HT1080 (cell line): ENCODE measurements at places on chromosomes 2 and 18.
A peak's percentile ranks its signal among the peaks of the same experiment; 100 is the strongest.

DNA sequence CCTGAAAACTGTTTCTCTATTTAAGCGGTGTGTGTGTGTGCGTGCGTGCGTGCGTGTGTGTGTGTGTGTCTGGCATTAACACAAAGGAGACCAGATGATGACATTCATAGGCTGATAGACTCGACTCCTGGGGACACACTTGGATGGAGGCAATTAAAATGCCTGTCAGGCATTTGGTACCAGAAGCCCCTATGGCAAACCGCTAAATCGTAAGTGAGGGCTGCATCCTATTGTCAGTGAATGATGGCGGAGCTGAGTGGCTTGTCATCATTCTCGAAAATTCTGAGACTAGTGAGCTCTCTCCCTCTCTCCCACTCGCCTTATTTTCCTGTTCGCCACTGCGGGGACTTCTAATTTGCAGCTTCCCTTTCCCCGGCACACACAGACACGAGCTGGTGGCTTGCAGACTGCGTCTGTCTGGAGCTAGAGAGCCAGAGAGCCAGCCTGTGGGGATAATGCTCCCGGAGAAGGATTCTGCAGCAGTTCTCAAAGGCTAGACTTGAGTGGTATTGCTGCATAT lies 155.4 kb downstream of the MAP2 start:
- DNase-seq, result no peak

GRCh38 chr18:54280220-54280569 lies 10.9 kb downstream of the POLI start:
- DNase-seq, result no peak

GRCh38 chr2:62038975-62039771 lies 133.7 kb downstream of the COMMD1 start:
- DNase-seq, result peak; percentile 91

DNA sequence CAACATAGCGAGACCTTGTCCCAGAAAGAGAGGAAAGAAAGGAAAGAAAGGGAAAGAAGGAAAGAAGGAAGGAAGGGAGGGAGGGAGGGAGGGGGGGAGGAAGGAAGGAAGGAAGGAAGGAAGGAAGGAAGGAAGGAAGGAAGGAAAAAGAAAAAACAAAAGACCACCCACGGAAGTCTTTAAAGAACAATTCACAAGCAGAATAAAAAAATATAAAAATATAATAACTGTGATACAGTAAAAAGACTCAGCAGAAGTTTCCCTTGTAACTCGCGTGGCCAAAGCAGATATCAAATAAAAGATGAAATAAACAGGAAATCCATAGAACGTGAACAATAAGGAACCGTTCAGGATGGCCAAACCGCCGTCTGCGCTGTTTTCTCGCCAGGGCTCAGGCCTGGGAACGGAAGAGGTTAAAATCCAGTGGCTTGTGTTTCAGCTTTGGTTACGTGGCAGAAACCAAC lies 1.2 kb upstream of the SLC1A4 start:
- peak; percentile 79 for DNase-seq

GRCh38 chr2:215811003-215811402 lies 202.3 kb downstream of the MREG start:
- no peak for DNase-seq
